Activated T-cell treated with anti-CD3 and anti-CD28 coated beads for 24 hours (primary cell): ENCODE measurements at places on chromosomes 4 and X.

DNA sequence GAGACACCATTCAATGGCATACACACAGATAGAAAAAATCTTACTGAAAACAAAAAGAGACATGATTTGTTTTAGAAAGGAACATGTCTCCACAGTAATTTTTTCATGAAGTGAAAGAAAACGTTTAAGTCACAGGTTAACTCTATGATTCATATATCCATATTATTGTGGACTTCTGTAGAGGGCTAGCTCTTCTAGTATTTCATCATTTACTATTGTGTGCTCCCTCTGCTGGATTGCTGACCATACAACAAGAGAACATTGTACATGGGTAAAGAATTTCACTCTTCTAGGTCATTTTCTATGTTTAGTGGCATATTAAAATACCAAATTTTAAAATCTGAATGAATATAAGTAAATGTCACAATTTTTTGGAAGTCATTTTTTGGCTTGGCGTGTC is 91.8 kb upstream of the POU3F4 start:
- no peak for DNase-seq

DNA sequence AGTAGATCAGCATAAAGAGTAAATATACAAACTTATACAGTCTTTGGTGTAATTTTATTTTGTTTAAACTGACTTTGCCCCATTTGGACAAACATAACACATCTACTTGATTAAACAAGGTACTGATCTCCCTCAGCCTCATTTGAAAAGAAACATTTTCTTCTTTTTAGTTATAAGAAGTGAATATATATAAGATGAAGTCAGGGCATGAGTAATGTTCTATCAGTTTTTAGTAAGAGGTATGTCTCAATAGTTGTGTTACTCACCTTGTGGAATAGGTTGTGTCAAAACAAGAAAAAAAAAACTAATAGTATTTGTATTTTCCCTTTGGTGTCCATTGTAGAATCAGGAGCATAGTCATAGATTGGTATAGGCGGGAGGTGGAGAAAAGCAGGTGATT is 327.4 kb downstream of the RPA4 start:
- DNase-seq: no peak

DNA sequence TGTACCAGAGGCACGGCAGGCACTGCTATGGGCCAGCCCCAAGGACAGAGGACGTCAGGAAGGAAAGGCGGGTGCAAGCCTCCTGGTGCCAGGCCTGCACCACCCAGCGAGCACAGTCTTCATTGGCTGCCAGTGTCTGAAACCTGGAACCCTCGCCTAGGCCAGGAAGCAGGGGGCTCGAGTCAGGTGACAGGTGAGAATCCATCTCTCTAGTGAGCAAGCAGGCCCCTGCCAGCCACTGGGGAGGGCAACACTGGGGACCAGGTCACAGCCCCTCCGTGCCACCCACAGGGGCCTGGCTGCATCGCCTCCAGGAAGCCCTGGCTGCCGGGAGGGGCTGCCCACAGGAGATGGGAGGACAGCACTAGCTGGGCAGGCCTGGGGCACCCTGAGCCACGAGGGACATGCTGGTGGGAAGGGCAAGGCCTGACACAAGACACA is 6.9 kb upstream of the HAUS3 start:
- no peak for DNase-seq

- no peak for DNase-seq
Observed at GRCh38 chr4:168832763-168833575, 177.1 kb downstream of the CBR4 start.

DNA sequence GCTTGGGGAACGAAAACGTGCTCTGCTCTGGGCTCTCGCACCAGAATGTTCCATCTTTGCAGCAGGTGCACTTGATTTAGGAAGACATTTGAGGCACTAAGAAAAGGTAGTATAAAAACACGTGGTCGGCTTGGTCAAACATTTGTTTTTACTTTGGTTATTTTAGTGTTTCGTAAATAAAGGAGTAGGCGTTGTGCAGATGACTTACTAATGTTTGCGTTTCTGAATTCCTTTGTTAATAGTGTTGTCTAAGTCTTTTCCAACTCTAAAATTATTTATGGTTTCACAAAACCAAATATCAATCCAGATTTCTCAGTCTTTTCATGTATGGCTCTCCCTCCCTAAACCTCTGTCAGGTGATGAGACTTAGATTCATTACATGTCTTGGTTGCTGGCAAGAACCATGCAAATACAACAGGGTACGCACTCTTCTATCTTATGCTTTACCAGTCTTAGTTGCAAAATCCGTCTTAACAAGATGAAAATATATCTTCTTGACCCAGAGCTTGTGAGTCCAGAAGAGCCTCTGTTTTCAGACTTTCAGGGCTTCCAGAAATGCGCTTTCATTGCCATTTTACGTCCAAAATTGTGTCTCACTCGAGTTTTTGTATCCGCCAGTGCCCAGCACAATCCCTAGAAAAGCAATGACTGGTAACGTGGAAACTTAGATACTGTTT is 686 bp downstream of the MTHFD2L start:
- DNase-seq: no peak

DNA sequence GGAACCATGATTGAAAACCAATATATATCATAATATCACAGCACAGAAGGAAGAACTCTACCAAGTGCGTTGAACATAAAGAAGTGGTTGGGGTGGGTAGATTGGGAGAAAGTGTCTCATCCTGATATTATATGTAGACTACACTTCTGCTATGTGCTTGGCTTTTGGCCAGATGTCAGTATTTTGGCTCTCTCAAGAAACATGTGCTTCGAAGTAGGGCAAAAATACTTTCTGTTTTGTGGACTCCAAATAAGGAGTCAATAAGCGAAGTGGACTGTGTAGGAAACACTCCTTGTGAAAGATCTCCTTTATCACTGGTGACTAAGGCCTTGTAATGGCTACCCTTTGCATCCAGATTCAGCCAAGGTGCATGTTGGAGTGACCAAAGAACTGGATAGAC is 7.8 kb upstream of the HPSE start:
- DNase-seq: no peak

GRCh38 chr4:158315706-158316105 is 105.4 kb downstream of the TMEM144 start:
- DNase-seq: no peak

DNA sequence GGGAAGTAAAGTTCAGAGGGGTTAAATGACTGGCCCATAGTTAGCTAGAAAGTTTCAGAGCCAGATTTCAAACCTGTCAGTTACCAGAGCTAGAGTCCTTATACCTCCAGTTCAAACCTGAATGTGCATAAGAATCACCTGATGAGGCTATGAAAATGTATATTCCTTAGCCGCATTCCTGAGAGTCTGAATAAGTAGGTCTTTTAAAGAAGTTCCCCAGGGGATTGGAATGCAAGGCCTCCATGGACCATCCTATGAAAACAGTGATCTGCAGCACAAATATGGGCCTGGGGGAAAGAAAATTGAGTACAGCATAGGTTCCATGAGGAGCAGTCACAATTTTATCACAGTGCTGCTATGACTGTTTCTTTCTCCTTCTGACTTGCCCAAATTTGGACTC is 263.9 kb upstream of the CXorf66 start:
- no peak for DNase-seq
